ENCODE measurements at places on chromosomes 11 and 22.
A peak's percentile ranks its signal among the peaks of the same experiment; 100 is the strongest.

DNA sequence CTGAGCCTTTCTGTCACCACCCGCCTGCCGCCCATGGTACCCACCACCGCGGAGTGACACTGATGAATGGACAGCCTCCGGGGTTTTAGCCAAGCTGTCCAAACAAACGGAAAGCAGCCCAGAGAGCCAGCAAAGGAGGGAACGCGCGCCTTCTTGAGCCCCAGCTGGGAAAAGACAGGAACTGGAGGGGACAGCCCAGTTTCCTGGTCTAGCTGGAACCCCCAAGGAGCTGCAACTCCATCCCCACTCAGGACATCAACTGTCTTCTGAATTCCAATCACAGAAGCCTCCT lies 33.7 kb downstream of the SHISAL1 start:
- DNase-seq, result no peak

DNA sequence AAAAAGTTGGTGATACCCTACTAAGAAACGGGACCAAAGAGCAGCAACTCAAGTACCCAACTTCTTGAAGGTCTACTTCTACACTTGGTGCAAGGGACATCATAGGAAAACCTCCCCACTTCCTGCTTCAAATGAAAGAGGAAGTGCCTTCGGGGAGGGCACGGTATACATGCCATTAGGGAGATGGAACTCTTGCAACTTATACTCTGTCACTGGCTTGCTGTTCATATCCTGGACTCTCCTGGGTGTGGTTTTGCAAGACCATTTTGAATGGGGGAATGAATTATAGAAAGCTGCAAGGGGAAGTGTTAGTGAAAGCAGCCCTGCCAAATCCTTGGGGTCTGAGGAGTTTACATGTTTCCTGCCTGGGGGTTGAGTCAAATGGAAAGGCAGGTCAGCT lies 41.9 kb downstream of the CSNK2A3 start:
- DNase-seq, result no peak

DNA sequence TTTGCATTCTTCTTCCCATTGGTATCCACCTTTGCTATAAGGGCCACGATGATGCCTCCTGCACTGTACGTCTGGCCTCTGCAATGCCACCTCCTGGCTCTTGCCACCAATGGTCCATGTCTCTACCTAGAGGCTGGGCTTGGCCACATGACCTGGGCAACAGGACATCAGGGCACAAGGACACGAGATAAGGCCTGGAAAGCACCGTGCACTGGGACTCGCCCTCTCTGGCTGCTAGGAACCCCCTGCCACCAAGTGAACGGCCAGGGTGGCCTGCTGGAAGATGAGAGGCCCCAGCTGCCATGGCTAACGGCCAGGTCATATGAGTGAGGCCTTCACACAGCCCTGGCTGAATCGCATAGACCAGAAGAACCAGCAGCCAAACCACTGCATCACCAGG lies 87.4 kb downstream of the TRMU start:
- DNase-seq, result no peak

DNA sequence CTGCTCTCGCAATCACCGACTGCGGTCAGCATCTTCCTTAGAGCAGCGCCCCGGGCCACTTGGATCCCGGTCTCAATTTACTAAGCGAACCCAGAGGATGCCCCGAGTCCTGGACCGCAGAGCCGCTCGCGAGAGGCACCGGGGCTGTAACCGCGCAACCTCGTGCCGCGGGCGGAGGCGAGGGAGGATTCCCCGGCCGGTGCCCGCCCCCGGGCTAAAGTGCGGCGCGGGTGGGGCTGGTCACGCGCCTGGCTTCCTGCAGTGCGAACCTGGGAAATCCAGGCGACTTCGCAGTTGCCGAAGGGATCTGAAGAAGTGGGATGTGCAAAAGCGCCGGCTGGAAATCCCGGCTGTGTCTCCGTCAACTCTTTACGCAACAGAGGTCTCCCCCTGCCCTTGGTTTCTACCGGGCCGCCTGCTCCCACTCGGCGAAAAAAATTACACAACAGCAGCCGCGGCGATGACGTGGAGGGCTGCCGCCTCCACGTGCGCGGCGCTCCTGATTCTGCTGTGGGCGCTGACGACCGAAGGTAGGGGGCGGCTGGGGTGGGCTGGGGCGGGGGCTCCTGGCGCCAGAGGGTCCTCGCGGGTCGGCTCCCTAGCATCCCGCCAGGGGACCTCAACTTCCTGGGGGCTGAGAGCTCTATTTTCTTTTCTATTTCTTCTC lies at the start of gene NCR3LG1:
NCR3LG1 (plus strand) TSS at position 291 of the 667 bp plus-strand sequence; CDS start at position 461, 170 bp downstream.
- peak; percentile 65 for DNase-seq

- DNase-seq, result no peak
These were observed 12.7 kb upstream of the TMA7B start for GRCh38 chr22:39947220-39948216.

- DNase-seq, result no peak
These were observed 17.5 kb downstream of the PPP6R2 start for GRCh38 chr22:50360578-50360977.

- no peak for DNase-seq
These were observed 171.5 kb upstream of the B3GAT1 start for GRCh38 chr11:134583397-134583990.

DNA sequence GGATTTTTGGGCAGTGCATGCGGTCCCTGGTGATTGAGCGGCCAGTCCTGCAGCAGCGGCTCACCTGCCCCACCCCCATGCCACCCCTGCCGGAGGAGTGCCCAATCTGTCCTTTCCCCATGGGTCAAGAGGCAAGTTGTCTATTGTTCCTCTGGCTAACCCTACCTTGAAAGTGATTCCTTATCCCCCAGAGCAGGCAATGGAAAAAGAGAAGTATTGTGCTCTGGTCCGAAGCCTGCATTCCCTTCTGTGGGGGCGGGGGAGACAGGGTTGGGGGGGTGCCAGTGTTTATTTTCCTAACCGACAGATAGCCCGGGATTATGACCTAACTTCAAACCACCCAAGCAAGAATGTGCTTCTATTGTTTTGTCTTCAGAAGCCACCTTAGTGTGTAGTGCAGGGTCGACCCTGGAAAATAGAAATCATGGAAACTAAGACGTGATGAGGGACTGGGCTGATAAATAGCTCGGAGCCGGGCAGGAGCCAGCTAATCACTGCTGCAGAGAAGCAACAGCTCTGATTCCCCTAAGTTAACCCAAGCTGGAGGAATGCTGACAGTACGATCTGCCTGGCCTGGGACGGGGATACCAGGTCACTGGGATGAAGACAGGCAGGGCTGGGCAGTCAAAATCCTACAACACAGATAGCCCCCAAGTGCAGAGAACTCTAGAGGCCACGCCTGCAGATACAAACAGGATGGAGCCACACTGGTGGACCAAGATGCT lies 38.7 kb upstream of the ATXN10 start:
- DNase-seq, result no peak

DNA sequence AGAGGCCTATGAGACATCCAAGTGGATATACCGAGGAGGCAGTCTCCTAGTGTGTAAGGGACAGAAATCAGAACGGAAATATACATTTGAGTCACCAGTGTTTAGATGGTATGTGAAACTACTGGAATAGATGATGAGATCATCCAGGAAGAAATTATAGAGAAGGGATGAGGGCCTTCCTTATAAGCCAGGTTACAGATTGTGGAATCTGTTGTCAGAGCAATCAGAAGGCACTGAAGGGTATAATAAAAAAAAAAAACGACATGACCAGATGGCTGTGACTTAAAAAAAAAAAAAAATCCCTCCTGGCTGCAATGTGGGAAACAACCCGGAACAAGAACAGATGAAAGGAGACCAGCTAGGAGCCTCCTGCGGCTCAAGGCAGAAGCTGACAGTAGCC lies 2.7 kb downstream of the MAJIN start:
- no peak for DNase-seq

DNA sequence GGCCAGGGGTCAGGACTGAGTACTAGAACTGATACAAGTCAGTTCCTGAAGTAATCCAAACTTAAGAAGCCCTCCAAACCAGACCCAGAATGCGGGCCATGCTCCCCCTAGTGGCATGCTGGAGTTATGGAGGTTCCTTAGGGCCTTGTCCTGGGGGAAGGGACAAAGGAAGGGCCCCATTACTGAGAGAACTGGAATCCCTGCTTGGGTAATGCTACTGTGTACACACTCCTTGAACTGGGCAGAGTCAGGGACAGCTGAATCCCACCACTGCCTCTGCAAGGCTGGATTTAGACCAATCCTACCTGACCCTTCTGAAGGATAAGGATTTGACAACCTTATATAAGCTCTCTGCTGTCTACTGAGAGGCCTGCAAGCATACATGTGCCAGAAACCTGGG lies 97.3 kb upstream of the AKIP1 start:
- no peak for DNase-seq

DNA sequence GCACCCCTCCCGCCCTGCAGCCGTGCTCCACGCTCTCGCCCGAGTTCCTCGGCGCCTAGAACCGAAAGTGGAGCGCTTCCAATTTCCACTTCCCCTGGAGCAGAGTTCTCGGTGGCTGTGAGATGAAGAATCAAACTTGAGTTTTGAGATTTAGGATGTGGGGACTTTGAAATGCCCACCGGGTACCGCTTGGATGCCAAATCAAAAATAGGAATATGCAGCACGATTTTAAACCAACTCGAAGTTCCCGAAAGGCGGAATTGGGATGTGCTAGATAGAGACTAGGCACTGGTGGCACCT lies 569 bp downstream of the POLA2 start:
- DNase-seq, result peak; percentile 28

- DNase-seq, result no peak
These were observed 2113.5 kb downstream of the LRRC4C start for GRCh38 chr11:39345834-39346442.

- DNase-seq, result no peak
These were observed 30.3 kb downstream of the CNTF start for GRCh38 chr11:58652726-58653280.

GRCh38 chr11:65642014-65642671 lies 4.2 kb downstream of the SIPA1 start:
- DNase-seq, result no peak

DNA sequence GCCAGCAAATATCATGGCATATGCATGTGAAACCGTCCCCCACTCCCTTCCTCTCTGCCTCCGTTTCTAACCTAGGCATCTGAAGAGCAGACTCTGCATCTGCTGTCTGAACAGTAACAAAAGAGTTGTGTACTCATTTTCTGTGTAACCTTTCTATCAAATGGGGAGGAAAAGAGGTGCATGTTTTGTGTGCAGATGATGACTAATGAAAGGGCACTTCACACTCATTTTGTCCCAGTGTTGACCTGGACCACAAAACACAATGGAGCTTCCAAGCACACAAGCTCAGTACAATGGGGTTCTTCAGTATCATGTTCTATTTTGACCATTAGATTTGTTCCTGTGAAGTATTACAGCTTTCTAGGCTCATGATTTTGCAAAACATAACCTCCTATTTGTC lies 13.0 kb downstream of the JHY start:
- DNase-seq, result no peak

DNA sequence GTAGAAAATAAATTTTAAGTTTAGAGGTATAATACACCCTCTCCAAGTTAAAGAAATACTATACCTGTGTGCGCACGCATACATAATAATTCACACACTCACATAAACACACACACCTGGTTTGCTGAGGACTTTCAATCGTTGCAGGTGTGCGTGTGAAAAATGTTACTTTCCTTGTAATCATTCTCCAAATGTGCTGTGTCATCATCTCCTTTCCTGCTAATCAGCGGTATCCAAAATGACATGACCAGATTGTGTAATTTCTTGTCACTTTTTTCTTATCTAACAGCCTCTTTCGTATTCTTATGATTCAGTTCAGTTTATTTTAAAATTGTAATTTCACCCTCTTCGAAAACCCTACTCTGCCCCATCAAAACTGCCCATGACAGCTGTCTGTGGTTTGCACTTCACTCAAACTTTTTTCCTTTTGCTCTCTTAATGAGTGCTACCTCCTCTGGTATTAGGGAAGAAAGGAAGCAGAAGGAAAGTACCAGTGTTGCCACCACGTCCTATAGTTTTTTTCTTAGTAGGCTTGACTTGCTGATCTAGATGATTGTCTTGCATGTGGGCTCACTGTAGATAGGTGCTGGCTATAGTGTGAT lies 651.2 kb downstream of the CNTN5 start:
- no peak for DNase-seq

GRCh38 chr11:85709941-85710702 lies 24.1 kb upstream of the CCDC89 start:
- DNase-seq, result no peak

GRCh38 chr11:31045335-31045734 lies 324.2 kb downstream of the DCDC1 start:
- no peak for DNase-seq

- no peak for DNase-seq
These were observed 7.7 kb upstream of the MMP12 start for GRCh38 chr11:102882389-102883024.

DNA sequence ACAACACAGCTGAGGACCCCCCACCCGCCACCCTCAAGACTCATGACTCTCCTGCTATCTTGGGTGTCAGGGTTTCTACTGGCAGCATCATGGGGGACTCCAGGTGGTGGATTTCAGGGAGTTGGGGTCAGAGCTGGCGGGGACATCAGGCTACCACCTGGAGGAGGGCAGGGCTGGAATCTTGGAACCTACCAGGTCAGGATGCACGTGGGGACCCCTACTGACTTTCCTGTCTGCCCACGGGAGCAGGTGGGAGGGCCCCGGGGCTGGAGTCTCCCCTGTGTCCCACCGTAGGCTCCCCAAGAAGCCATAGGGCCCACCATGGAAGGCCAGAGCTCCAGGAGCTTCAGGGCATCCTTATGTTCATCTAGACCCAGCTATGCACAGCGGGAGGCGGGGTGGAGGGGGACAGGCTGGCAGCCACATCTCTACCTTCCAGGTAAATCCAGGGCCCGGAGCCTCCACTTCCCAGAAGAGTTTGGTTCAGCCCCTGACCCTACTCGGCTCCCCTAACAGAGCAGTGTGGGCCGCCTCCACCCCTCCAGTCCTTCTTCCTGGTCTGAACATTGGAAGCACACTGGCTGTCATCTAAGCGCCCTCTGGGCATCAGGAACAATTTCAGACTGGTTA lies 10.0 kb downstream of the SLC37A2 start:
- DNase-seq, result no peak

GRCh38 chr11:67404515-67405195 lies 772 bp downstream of the TBC1D10C start:
- peak; percentile 37 for DNase-seq

GRCh38 chr11:114399490-114400215 lies 658 bp downstream of the C11orf71 start:
- no peak for DNase-seq

DNA sequence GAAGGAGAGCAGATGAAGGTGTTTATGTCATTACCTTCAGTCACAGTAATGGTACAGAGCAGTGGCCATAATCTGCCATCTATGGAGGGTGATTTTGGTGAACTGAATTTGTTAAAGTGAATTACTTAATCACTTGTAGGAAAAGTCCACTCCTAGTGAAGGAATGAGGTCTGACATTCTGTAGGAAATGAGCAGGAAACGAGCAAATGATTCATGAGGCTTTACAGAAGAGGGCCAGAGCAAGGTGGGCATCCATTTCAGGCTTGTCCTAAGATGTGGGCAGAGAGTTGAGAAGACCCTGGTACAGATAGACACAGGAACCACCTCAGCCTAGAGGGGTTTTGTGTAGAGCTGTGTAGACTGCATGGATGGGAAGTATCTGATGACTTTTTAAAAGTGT lies 6.0 kb upstream of the SGSM3 start:
- no peak for DNase-seq
